Activated CD8-positive, alpha-beta memory T cell treated with anti-CD3 and anti-CD28 coated beads, Interleukin-2, amount 50 U/mL, for 4 hours (primary cell): ENCODE measurements at places on chromosomes 16 and 17.

GRCh38 chr16:71542377-71542776 lies 16.2 kb downstream of the CHST4 start:
- peak; percentile 57 for DNase-seq

DNA sequence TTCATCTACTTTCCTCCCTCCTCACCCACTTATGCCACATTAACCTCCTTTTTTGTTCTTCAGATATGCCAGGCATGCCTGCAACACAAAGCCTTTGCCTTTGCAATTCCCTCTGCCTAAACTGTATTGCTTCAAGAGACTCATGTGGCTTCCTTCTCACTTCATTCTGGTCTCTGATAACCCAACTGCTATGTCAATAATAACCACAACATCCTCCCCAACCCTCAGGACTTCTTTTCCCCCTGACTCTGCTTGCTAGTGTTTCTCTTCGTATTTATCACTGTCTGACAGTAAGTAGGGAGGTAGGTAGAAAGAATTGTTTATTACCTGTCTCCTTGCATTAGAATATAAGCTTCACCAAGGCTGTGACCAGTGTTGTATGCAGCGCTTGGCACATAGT lies 22.4 kb downstream of the RBL2 start:
- no peak for DNase-seq

DNA sequence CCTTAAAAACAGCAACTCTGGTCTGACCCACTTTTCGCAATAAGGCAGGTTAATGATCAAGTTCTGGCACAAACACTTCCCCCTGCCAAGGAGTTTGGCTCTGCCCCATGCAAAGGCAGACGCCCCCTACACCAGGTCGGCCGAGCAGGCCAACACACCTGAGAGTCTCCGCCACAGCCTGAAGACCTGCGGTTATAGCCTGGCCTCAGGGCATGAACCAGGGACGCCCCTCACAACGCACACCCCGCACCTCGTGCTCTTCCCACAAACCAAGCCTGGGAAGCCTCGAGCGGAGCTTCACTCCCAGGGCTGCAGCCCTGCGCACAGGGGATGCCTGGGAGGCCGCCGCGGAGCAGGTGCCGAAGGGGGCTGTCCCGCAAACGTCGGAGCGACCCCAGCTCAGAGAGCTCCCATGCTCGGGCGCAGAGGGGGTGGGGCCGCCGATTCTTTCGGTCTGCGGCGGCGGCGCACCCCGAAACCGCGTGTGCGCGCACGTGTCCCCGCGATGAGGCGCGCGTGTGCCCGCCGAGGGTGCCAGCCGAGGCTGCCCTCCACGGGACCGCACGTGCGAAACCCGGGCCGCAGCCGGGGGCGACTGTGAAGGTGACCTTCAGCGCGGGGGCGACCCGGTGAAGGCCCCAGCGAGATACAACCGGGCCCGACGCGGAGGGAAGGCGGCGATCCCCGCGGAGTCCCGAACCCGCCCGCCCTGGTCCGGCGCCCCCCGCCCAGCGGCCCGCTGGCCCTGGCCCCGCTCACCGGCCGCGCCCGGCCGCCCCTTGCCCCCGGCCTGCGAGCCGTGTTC lies 559 bp downstream of the CLUH start:
- peak; percentile 49 for DNase-seq

DNA sequence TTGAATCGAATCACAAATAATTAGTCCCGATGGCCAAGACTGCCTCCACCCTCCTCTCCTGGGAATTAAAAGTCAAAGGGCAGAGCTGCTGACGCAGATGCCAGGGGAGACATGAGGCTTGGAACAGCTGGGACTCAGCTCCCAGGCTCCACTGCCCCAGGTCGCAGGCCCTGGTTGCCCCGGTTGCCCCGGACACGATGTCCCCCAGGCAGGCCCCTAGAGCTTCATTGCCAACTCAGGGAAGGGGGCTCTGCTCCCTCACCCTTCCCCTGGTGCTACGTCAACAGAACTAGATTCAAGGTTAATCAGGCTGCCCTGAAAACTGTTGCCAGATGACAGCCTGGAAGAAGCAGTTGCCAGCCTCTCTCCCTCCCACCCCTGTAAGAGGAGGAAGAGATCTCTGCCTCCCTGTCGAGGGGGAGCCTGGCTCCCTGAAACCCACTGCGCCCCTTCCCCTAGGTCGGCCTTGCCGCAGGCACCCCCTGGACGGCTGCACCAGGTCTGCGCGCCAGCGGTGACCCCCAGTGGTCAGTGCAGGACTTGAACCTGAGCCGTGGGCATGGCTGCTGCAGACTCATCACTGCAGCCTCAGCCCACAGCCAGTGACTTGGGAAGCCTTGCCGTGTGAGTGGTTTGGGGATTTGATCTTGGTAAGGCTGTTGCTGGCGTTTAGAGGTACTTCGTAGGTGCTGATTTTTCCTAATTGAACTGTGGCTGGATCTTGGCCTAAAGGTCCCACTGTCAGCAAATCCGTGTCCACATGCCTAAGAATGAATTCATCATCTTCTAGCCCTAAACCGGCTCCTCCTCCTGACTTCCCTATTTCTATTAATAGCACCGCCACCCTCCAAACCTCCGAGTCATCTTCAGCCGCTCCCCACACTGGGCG lies 84.1 kb upstream of the TOB1 start:
- peak; percentile 59 for DNase-seq

- DNase-seq, result peak; percentile 44
These were observed 9.2 kb upstream of the GLIS2 start for GRCh38 chr16:4306470-4307214.

- DNase-seq, result no peak
These were observed 25.1 kb downstream of the RAI1 start for GRCh38 chr17:17706140-17707060.

GRCh38 chr16:57048095-57048494 lies 44.3 kb upstream of the CPNE2 start:
- no peak for DNase-seq

- no peak for DNase-seq
These were observed 26.9 kb downstream of the HYDIN start for GRCh38 chr16:71203631-71204030.

GRCh38 chr17:42873315-42873714 lies 22.3 kb downstream of the AOC3 start:
- DNase-seq, result no peak

DNA sequence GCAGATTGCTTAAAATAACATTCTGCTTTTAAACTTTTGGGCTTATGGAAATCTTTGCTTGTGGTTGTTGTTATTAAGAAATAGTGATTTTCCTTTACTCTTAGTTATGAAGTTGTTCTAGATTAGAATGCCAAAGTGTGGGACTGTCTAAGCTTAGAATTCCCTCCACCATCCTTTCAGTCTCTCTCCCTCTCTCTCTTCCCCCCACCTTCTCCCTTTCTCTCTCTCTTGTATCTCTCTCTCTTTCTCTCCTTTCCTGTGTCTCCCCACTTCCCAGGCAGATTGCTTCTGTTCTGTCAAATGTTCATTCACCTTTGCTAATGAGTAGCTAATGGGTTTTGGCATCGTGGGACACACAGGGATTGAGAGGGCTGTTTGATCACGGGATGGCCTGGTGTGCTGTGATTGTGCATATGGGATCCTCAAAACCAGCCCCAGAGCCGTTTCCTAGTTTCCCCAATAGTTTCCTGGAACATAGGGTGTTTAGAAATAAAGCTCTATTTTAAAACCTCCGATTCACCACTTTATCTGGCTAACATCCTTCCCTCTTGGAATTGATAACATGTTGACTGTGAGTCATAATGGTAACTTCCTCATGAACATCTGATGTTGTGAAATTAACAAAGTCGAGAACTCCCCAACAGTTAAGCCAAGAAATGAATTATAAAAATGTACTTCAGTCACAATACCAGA lies 502.6 kb downstream of the TMEM114 start:
- no peak for DNase-seq

DNA sequence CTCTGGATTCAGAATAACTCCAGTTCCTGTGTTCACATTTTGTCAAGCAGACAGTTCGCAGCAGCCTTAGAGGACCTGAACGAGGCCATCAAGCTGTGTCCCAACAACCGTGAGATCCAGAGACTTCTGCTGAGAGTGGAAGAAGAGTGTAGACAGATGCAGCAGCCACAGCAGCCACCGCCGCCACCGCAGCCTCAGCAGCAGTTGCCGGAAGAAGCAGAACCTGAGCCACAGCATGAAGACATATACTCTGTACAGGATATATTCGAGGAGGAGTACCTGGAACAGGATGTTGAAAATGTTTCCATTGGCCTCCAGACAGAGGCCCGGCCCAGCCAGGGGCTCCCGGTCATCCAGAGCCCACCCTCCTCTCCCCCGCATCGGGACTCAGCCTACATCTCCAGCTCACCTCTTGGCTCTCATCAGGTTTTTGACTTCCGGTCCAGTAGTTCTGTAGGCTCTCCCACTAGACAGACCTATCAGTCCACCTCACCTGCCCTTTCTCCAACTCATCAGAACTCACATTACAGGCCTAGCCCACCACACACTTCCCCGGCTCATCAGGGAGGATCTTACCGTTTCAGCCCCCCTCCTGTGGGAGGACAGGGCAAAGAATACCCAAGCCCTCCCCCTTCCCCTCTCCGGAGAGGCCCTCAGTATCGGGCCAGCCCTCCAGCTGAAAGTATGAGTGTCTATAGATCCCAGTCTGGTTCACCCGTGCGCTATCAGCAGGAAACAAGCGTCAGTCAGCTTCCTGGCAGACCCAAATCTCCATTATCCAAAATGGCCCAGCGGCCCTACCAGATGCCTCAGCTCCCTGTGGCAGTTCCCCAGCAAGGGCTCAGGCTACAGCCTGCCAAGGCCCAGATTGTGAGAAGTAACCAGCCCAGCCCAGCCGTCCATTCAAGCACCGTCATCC lies 25.9 kb downstream of the CYB561 start:
- no peak for DNase-seq

- no peak for DNase-seq
These were observed 36.1 kb upstream of the HELZ start for GRCh38 chr17:67281053-67281452.

GRCh38 chr17:38591759-38592241 lies 14.0 kb downstream of the SRCIN1 start:
- no peak for DNase-seq

GRCh38 chr16:681746-682427 lies 1.7 kb downstream of the STUB1 start:
- DNase-seq, result no peak

DNA sequence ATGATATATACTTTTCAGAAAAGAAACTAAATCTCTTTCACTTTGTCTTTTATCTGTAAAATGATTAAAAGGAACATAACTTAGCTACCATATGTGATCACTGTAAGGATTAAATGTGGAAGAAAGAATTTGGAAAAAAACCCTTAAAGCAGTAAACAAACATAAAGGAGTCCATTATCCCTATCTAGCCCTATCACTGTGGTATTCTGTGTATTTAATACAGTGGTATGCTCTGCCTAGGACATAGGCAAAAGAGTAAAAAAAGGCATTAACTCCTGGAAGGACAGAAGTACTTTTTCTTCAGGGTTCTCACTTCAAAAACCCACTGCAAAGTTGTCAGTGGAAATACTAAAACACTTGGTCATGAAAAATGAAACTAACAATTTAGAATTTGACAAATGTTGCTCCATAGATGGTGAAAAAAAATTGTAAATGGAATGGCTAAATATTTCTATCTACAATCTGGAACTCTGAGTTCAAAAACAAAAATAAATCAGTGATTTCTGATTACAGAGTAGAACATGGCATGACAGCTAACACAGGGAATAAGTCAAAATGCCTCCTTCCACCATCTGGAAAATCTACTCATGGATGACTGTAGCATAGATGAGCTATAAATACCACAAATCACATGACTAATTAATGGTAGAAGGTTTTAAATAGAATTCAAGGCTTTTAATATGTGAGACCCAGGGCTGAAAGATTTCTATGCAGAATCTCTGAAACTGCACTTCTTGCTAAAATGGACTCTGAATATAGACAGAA lies 140.1 kb downstream of the ITFG1 start:
- DNase-seq, result no peak

- no peak for DNase-seq
These were observed 17.5 kb downstream of the TRIM25 start for GRCh38 chr17:56896217-56896967.

DNA sequence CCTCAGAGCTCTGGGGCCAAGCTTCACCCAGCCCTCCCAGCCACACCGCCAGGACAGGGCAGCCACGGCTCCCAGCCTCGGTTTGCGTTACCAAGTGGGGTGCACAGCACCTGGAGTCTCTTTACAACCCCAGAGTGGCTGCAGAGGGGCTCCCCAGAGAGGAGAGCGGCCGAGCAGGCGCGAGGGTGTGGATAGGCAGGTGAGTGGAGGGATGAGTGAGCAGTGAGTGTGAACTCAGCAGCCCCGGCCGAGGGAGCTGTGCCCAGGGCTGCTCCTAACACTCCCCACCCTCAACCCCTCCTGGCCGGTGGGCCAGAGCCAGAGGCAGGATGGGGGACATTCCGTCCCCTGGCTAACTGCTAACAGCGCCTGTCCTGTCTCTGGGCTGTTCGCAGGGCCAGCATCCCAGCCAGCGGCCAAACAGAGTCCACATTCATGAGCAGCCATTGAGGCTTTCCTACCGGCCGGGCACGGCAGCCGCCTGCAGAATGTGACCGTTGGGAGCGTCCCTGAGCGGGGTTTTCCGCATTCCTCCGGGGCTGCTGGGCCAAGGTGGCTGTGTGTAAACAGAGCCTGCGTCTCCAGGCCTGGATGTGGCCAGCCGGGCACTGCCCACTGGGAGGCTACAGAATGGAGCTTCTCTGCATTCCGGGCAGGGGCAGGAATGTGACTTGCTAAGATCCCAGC lies 5.3 kb downstream of the ZNF469 start:
- DNase-seq, result no peak

DNA sequence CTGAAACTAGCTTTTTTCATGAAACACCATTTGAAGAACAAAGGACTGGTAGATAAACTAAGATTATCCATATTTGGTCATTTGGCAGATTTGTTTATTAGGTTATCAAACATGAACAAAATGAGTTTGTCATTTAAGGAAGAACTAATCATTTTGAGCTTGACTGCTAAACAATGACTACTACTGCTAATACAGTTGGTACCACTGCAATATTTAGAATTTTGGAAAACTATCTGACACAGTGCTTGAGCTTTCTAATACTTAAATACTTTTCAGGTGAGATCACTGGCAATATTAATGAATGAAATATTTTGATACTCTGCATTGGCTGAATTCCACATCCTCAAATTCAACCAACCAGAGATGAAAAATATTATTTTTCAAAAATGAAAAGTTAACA lies 47.2 kb downstream of the MED13 start:
- DNase-seq, result no peak

DNA sequence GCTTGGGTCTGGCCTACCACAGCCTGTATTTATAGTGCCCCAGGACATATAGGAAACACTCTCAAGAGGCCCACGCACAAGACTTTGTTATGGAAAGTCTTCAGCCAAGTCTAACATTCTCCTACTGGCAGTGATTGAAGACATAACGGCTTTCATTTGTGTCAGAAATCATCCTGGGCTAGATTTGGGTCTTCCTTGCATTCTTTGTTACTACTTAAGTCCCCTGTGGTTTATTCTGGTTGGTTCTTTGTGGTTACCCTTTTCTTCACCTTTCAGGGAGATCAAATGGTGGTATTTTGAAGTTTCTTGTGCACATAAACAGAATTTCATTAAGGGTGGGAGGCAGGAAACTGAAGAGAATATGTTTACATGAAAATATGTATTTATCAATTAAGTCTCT lies 37.7 kb downstream of the REXO5 start:
- DNase-seq, result no peak
